ENCODE measurements at places on chromosomes 7 and 10.
A peak's percentile ranks its signal among the peaks of the same experiment; 100 is the strongest.

DNA sequence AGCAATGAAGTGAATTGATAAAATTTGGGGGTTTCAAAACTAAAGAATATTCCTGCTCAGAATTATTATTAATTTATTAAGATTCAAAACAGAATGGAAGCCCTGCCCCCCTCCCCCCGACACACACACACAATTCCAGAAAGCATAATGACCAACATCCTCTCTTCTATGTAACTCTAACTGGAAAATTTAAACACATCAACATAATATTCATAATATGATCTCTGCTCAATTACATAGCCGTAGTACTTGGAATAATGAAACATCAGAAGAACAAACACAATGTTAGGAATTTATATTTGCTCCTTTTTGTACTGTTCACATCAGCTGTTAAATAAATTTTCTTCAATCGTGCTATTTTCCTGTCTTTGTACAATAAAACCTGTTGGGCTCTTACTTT lies 20.8 kb downstream of the PCLO start:
- no peak for DNase-seq

- no peak for DNase-seq
Observed at GRCh38 chr10:92493362-92493761, 80.5 kb downstream of the IDE start.

- no peak for DNase-seq
Observed at GRCh38 chr10:111558211-111558610, 481.4 kb downstream of the ADRA2A start.

DNA sequence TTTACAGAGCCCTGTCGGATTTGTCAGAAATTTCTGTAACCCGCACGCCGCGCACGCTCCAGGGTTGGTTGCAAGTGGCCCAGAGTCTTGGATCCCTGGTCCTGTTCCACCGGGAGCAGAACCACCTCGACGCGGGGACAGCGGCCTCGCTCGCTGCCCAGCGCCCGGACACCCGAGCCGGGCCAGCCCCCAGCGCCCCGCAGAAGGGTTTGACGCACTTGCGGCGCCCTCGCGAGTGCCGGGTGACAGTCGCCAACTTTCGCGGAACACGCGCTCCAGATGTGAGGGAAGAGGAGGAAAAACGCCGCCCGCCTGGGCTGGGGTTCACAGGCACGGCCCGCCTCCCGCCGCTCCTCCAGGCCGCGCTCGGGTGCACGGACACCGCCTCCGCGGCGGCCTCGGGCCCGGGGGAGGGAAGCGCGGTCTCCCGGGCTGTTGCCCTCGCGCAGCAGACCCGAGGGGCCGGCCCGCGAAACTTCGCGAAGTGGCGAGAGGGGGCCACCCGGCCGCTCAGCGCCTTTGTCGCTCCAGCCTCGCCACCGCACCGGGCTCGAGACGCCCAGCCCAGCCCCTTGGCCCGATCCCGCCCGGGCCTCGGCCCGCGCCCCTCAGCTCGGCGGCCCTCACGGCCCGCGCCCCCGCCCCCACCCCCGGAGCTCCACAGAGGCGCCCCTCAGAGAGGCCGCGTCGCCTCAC lies 514 bp downstream of the RNF216 start:
- peak; percentile 58 for DNase-seq

DNA sequence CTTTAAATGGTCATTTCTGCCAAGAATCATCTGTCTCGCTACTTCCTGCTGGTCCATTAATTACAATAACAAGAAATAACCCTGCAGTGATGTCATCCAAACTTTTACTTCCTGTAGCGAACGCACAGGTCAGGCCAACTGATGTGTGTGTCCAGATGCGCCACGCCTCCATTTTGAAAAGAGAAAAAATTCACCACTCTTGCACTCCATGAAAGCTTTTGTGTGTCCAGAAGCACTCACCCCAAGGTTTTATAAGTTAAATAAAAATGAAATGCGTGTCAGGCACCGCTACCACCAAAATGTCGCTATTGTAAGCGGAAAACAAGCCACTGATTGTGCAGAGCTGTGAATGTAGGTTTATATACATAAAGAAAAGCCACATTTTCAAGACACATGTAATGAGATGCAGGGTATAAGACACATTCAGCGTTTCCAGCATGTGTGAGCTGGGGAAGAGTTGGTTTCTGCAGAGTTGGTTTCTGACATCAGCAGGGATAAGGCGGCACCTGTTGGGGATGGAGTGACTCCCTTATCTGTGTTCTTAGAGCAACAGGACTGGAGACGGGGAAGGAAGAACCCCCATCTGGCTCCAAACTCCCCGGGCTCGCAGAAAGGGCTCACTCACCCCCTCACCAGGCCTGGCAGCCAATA lies 83.3 kb downstream of the CTBP2 start:
- DNase-seq, result peak; percentile 23

DNA sequence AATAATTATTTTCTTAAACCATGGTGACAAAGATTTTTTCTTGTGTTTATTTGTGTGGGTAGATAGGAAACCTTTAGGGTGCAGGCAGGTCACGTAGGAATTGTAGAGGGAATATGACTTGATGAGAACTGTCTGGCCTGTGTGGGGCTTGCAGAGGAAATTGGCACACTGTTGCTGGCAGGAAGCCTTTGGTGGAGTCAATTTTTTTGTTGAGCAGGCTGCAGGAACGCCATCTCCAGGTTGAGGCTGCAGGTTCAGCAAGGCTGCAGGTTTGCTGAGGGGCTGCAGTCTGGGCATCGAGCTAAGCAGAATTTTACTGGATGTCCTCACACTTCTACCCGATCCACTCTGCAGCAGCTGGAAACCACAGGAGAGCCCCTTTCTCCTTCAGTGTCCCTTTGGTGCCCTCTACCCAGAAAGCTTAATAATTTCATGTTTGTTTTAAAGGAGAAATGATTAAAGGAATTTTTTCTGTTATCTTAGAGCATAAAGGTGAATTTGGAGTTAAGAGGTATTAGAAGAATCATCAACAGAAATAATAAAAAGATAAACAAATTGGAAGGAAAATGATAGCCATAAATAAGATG lies 37.0 kb downstream of the TBC1D12 start:
- peak; percentile 38 for DNase-seq

GRCh38 chr7:132817949-132818348 lies 241.7 kb upstream of the PLXNA4 start:
- DNase-seq, result no peak

- DNase-seq, result no peak
Observed at GRCh38 chr10:36173364-36173763, 531.3 kb upstream of the FZD8 start.

- no peak for DNase-seq
Observed at GRCh38 chr7:23520582-23520981, 11.2 kb downstream of the TRA2A start.

GRCh38 chr10:122362621-122363020 lies 11.9 kb upstream of the PLEKHA1 start:
- DNase-seq, result no peak
